ENCODE measurements at places on chromosomes 3 and 15. TPM values are rescaled to one million over a fixed set of nuclear protein-coding genes. Genes with fewer than 3 reads are reported as not detected.

The LMAN1L gene
- total RNA-seq: not detected

GRCh38 chr15:90816401-90817116, 51.8 kb upstream of the FURIN start:
- peak; percentile 35 for DNase-seq

The GNB4 gene
- total RNA-seq: 56.1 TPM

The ALS2CL gene
- total RNA-seq: 4.9 TPM

DNA sequence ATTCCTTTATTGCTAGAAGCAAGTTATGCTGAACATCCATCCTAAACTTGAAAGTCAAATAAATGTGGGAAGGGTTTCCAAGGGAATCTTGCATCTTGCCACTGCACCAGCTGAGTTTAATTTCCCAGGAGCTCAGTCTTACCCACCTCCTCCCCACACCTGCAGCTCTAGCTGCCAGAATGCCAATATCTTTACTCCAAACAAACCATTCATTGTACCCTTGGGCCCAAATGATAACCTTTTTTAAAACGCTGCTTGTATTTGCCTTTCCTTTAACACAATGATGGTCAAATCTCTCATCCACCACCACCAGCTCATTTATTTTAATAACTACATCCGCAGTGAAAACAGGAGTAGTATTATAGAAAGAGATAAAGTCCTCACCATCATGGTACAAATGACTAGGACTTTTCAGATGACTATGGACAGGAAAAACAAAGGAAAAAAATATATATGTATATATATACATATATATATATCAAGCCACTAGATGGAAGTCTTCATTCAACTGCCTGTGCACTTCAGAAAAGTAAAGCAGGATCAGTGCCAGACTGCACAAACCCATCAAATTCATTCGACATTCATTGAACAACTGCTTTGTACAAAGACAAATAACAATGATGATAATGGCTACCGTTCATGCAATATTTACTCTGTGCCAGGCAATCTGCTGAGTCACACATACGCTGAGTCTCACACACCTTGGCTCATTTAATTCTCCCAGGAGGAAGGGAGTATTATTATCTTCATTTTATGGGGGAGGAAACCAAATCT, 44.0 kb downstream of the BFSP2 start:
- no peak for DNase-seq

The MOBP gene
- 1.0 TPM for total RNA-seq

The FRMD5 gene
- 2.4 TPM for total RNA-seq

The TIGIT gene
- not detected for total RNA-seq

DNA sequence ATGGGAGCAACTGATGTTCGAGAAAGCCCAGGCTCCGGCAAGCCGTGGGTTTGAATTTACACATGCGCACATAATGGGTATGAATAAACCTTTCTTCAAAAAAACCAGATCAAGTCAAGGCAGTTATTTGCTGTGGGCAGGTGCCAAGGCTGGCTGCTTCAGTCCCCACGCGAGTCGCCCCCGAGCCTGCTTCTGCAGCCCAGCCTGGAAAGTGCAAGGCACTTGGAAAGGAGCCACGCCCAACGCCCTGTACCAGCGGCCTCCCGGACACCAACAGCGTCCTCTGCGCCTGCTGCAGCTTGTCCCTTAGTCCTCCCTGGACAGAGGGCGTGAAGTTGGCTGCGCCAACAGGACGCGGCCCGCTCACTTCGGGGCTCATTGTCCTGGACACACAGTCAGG, 68.9 kb downstream of the KLF15 start:
- DNase-seq: no peak

- peak; percentile 89 for DNase-seq
Observed at GRCh38 chr15:89673165-89673512, 6.0 kb downstream of the PLIN1 start.

The ANKRD34C gene
- not detected for total RNA-seq

- DNase-seq: no peak
Observed at GRCh38 chr15:39784125-39784524, 1.5 kb upstream of the FSIP1 start.

DNA sequence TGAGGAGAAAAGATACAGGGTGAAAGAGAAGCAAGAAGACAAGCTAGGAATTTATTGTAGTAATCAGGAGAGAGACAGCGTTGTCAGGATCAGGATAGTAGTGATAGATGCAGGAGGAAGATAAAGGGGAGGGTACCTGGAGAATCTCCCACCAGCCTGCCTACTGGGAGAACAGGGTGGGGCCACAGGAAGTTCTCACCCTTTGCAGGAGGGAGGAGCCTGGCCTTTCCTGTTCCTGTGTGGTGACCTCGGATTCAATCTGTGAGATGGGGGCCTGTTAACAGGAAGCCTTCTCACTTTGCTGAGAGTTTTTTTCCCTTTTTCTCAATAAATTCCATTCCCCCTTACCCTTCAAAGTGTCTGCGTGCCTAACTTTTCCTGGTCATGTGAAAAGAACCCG, 37.6 kb downstream of the GMPS start:
- DNase-seq: peak; percentile 13

The COX5A gene
- 154 TPM for total RNA-seq

- peak; percentile 96 for DNase-seq
Observed at GRCh38 chr3:196207159-196207832, 3.9 kb downstream of the ZDHHC19 start.

GRCh38 chr3:126391631-126392030, 3.1 kb upstream of the CFAP100 start:
- DNase-seq: no peak

The ISL2 gene
- total RNA-seq: not detected

GRCh38 chr3:11014253-11014652, 21.7 kb downstream of the SLC6A1 start:
- peak; percentile 46 for DNase-seq

DNA sequence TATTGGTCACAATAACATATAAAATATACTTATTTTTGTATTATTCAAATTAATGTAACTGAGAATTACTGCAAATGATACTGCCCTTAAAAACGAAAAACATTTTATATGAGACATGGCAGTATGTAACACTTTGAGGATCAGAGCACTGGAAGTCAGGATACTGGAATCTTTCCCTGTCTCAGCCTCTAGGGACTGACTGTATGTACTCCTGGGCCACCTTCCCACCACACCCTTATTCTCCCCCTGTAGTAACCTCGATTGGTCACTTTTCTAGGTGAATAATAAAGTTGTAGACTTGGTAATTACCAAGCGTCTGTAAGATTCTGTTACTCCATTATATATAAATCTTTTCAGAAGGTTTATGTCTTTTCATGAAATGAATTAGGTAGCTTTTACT, 43.0 kb downstream of the LRRC49 start:
- DNase-seq: no peak

GRCh38 chr15:72353266-72353665, 22.5 kb downstream of the HEXA start:
- DNase-seq: no peak

GRCh38 chr3:107813026-107813425, 277.8 kb downstream of the CD47 start:
- DNase-seq: no peak

GRCh38 chr15:47932951-47933641, 187.7 kb upstream of the SLC24A5 start:
- DNase-seq: no peak

The TIMP4 gene
- total RNA-seq: 40.3 TPM

GRCh38 chr3:42600958-42601675, 631 bp downstream of the NKTR start:
- DNase-seq: peak; percentile 85

DNA sequence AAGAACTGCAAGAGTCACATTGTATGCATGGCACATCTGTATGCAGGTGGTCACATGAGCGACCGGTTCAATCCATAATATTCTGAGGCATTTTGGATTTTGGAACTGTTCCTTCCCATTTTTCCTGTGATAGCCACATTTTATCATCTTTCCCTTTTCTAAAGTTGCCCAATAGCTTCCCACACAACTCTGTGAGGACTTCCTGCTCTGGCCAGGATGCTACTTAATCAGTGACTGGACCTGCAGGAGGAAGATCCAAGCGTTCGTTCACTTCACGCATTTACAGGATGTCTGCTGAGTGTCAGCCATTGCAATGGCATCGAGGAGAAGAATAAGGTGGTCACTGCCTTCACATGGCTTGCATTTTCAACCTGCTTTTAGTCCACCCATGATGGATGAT, 9.8 kb downstream of the KLHL6 start:
- no peak for DNase-seq

- no peak for DNase-seq
Observed at GRCh38 chr15:90113166-90113565, 10.9 kb upstream of the IDH2 start.

DNA sequence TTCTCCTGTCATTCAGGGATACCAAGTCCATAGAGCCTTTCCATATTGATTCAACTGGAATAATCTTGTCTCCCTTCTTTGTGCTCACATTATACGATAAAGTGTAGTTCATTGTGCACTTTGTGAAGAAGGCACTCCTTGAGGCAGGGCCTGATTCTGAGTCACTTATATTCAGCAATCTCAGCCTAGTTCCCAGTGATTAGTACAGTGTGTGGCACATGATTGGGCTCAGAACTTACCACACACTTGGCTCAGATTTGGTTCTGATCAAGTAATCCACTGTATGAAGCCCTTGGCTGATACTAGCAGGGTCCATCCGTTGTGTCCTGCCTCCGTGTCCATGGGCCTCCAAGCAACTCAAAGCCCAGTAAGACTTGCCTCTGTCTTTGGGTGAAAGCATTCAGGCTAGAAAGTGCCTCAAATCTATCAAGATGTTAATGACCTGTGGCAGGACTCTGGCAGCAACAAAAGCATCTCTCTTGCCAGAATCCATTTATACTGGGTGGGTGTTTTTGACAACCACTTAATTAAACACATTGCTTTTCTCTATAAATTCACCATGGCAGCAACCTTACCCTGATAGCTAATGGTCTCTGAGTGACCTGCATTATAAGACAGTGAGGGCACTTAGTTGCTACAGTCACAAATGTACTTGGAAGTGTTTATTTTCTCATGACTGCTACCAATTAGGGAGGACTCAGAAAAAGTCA, 51.3 kb downstream of the TPRG1 start:
- DNase-seq: no peak

GRCh38 chr3:11391174-11391879, 119.1 kb downstream of the ATG7 start:
- no peak for DNase-seq

- DNase-seq: no peak
Observed at GRCh38 chr3:100880072-100880471, 113.1 kb downstream of the ABI3BP start.

The FBN1 gene
- 3.9 TPM for total RNA-seq

The CLEC3B gene
- not detected for total RNA-seq

- no peak for DNase-seq
Observed at GRCh38 chr15:79221696-79222095, 60.8 kb upstream of the ANKRD34C start.

GRCh38 chr3:125433091-125433534, 58.0 kb upstream of the ZNF148 start:
- no peak for DNase-seq

DNA sequence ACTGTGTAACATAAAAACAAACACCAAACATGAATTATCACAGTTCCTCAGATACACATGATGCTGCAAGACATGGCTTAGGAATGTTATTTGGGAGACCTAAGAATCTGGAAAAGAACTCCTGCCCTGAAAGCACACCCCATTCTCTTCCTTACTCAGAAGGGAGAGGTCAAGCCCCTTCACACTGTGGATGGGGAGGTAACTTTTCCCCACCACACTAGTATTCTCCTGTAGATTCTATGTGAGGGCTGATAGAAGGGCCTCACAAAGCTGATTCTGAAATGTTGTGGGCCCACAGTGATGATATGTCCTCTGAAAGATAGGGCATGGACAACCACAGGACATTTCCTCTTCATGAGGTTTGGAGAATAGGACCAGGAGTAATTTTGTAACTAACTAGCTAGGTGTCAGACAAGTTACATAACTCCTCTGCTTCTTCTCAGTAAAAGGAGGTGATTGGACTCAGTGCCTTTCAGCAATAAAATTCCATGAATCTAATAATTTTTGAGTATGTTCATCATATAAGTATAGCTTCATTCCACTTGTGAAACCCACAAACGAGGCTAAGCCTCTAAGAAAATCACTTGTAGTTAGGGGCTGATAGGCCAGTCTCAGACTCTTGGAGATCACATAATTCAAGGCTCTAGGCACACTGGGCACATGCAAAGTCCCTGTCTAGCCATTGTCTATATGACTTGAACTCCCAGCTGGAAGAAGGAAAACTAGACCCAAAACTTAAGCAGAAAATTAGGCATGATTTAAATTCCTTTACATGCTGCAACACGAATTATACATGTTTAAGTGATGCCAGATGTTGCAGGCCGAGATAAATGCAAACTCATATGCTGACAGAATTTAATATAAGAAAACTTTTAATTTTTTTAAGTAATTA, 7.5 kb downstream of the PTX3 start:
- DNase-seq: no peak

DNA sequence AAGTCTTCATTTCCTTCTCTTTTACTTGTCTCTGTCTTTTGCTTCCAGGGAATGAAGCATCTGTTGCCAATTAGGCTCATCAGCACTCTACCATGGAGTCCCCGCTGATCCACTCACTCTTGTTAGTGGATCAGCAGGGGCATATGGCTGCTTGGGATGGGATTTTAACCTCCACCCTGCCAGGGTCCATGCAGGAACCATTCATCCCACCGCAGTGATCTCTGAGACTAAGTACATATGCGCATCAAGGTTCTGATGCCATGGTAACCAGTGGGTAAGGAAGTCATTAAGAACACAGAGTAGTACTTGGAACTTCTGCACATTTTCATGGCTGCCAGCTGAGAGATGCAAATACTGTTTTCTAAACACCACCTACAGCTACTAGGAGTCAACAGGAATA, 374.0 kb upstream of the ALCAM start:
- DNase-seq: no peak

The GNAT1 gene
- not detected for total RNA-seq

GRCh38 chr3:45790596-45790995, 5.7 kb downstream of the SLC6A20 start:
- no peak for DNase-seq

The RAD51 gene
- 16.1 TPM for total RNA-seq

DNA sequence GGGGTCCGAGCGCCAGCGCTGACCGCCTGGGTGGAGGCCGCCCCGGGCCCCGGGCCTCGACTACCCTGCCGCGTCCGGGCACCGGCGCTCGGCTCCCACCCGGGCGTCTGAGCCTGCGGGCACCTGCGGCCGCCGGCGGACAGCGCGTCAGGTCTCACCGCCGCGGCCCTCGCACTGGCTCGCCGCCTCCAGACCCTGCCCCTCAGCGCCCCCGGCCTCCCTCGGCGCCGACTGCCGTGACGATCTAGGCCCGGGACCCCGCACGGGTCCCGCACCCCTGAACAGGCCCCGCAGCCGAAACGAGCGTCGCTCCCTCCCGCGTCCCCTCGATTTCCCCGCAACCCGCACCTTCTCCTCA, 297 bp downstream of the PRC1 start:
- DNase-seq: peak; percentile 80

DNA sequence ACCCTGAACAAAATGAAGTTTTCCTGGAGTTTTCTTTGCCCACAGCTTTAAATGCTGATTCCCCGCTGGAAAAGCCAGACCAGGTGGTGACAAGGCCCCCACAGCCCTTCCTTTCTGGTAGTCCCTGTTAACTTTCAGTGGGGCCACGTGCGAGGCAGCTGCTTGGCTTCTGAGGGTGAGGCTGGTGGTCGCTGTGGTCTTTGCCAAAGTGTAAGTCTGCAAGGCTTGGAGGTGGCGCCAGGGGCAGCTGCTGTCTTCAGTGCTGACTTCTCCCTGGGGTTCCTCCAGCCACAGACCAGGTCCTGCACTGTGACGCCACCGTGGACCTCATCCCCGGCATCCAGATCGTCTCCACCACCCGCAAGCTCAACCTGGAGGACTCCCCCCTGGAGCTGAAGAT, 54.1 kb upstream of the TAMM41 start:
- DNase-seq: no peak

The DNASE1L3 gene
- not detected for total RNA-seq

- no peak for DNase-seq
Observed at GRCh38 chr3:1830851-1831250, 267.8 kb upstream of the CNTN4 start.

- DNase-seq: no peak
Observed at GRCh38 chr3:183100376-183100775, 1.1 kb upstream of the MCCC1 start.
